ENCODE measurements at places on chromosomes 1 and 21. TPM values are rescaled to one million over a fixed set of nuclear protein-coding genes. Genes with fewer than 3 reads are reported as not detected.
A peak's percentile ranks its signal among the peaks of the same experiment; 100 is the strongest.

DNA sequence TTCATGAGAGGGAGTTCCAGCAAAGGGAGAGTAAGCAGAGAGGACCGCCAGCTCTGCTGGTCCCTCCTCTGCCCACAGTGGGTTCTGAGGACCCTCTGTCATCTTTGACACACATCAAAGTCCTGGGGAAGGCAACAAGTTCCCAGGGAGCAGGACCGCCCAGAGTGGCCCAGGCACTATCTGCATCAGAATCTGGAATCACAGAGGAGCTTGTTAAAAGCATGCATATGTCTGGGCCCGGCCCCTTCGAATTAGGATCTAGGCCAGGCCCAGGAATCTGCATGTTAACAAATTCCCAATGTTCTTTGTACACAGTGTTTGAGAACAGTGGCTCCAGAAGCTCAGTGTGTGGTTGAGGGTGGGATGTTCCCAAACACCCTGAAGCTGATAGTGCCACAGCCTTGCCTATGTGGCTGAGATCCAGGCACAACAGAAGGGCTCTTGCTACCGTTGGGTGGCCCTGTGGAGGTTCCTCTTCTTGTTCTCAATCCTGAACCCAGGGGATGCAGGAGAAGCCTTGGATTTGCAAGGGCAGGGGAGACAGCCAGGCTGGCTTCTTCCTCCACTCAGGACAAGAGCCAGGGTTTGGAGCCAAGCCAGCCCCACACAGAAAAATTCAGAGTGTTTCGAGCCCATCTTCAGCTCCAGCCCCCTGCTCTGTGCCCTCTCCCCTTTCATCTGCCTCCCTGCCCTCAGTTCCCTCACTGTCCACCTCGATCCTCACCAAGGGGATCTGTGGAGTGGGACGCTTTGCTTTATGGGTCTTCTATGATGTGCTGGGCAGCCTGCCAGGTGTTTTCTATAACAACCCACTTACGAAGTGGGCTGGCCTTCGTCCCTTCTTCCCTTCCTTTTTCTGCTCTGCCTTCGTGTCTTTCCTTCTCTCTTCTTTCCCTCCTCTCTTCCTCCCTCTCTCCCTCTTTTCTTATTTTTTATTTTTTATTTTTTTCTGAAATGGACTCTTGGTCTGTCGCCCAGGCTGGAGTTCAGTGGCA is 129.0 kb upstream of the TMPRSS2 start:
- no peak for DNase-seq

GRCh38 chr1:26164036-26164860 is 4.5 kb downstream of the C1orf232 start:
- peak; percentile 29 for DNase-seq

The RAB7B gene
- 9.0 TPM for total RNA-seq

The BEND5 gene
- total RNA-seq, result 0.29 TPM
